Glomerular endothelial cell (primary cell): ENCODE measurements at places on chromosomes 16 and 17. TPM values are rescaled to one million over a fixed set of nuclear protein-coding genes. Genes with fewer than 3 reads are reported as not detected.

ATP2C2 gene
- total RNA-seq: 0.10 TPM in 1 of 2 replicates, not detected in the other

NOTUM gene
- total RNA-seq: 0.78 TPM in 1 of 2 replicates, not detected in the other

MPO gene
- total RNA-seq: 0.12 and 0.24 TPM in 2 replicates

ASB16 gene
- 0.15 and 0.18 TPM in 2 replicates for total RNA-seq

GRCh38 chr16:84334482-84334881 is 33.9 kb upstream of the ATP2C2 start:
- no peak for DNase-seq

GRCh38 chr16:27639561-27640276 is 89.8 kb downstream of the KATNIP start:
- no peak for DNase-seq

DNA sequence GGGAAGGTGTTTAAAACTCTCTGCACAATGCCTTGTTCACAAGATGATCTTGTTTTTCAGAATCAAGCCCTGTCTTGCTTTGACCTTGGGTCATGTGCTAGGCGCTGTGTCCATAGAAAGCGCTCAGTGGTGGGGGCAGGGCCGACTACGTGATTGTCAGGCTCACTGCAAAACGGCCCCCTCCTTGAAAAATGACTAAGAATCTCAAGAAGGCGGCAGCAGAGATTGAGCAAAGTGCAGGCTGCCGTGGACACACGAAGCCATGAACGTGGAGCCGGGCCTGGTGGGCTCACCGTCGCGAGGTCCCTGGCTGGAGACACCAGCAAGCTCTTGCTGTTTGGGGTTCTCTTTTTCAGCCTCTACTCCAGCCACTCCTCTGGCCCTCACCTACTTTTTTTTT is 10.2 kb downstream of the ATP2C2 start:
- DNase-seq: no peak

DNA sequence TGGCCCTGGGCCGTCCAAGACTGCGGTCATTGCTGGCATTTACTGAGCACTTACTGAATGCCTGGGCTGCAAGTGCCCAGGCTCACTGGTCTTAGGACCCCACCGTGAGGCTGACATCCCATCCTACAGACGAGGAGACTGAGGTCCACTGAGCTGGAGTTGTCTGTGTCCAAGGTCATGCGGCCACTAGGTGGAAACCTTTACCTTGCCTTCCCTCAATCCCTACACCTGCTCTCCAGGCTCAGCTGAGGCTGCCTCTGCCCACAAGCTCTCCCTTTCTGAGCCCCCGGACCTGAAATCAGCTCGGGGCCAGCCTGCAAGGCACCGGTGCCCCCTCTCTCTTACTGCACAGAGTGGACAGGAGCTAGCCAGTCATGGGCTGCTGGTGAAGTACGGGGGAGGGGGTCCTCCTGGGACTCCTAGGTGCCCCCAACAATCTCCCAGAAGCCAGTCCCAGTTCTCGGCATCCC is 1.5 kb downstream of the CASKIN1 start:
- DNase-seq: no peak

- no peak for DNase-seq
Measured at GRCh38 chr17:60395508-60396065, 3.7 kb upstream of the USP32 start.

DNA sequence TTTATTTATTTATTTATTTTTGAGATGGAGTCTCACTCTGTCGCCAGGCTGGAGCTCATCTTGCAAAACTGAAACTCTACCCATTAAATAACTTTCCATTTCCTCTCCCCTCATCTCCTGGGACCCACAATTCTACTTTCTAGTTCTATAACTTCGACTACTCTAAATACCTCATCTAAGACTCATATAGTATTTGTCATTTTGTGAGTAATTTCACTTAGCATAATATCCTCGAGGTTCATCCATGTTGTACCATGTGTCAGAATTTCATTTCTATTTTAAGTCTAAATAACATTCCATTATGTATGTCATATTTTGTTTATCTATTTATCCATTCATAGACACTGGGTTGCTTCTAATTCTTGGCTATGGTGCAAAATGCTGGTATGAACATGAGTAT is 5.1 kb upstream of the NT5M start:
- DNase-seq: no peak

- DNase-seq: no peak
Measured at GRCh38 chr16:8948831-8949230, 14.9 kb downstream of the USP7 start.

GRCh38 chr16:14179116-14179515 is 108.0 kb downstream of the MRTFB start:
- DNase-seq: no peak

DNA sequence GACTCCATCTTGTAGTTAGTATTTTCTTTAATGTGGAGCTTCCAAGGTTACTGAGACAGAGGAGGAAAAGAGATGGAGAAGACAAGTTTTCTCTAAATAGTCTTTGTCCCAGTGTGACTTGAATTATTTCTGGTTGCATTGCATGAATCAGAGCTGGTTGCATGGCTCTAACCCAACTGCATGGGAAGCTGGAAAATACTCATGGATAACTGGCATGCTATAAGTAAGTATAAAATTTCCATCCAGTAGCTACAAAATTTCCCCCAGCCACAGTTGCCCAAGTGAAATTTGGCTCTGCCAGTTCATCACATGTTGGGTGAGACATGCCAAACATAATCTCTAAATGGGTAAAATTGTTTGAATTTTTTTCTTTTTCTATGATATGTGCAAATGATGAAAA is 1161.5 kb downstream of the CDH11 start:
- no peak for DNase-seq

DNA sequence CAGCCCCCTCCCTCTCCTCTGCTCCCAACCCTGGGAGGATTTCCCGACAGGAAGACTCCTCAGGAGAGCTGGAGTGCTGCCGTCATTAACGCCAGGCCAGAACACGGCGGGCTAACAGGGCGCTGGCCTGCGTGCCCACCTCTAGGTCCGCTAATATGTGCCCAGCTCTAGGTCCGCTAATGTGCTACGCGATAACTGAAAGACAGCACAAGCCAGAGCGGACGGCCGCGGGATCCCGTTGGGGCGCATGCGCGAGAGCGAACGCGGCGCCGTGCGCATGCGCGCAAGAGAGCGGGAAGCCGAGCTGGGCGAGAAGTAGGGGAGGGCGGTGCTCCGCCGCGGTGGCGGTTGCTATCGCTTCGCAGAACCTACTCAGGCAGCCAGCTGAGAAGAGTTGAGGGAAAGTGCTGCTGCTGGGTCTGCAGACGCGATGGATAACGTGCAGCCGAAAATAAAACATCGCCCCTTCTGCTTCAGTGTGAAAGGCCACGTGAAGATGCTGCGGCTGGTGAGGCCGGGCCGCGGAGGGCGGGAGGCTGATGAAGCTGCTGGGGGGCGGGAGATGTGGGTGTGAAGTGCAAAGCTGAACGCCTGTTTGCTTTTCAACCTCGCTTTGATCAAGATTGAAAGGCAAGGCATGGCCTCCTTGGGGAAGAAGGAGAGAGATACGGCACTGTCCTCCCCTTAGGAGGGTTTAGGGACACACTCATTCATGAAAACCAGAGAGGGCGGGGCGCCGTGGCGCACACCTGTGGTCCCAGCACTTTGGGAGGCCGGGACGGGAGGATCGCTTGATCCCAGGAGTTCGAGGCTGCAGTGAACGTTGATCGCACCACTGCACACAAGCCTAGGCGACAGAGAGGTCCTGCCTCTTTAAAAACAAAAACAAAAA is at the start of gene CKLF:
CKLF (plus strand) TSS at position 291 of the 892 bp plus-strand sequence; CDS start at position 431, 140 bp downstream.
- peak; percentile 50 for DNase-seq

DNA sequence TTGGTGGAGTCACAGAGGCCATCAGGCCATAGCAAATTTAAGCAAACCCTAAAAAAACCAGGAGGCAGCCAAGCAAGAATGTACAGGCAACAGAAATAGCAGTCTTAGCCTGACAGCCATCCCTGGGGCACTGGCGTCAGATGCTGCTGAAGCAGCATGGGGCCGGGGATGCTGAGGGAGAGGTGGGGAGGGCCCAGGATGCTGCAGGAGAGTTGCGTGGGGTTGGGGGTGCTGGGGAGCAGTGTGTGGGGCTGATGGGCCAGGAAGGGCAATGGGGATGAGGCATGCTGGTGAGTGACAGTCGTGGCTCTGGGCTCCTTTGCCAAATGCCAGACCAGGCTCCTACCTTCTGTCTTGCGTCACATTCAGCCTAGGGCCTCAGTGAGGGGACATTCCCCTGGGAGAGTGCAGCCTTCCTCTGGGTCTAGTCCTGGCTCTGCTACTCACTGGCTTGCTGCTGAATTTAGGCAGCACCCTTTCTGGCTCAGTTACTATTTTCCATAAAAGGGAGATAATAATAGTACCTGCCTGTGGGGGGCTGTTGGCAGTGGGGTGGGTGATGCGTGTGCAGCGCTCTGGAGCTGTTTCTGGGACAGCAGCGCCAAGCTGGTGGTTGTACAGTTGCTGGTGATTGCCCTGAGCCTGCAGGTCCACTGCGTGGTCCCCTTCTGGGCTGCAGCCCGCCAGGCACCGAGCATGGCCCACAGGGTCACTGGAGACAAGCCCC is 88.1 kb downstream of the AMFR start:
- DNase-seq: no peak

DNA sequence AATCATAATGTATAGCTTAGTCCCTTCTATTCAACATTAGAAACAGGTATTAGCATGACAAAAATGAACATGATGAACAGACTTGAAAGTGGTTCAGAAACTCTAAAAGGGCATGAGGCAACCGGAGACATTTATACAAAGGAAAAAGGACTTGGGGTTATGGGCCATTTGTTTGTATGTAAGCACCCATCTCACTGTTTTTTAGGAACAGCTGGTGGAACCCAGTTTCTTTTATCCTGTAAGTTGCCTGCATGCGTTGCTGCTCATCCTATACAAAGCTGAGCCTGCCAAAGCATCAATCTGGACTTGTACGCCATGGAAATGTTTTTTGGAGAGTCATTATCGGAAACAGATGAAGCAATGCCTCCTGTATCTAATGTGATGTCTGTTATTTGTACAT is 72.3 kb upstream of the NACA2 start:
- no peak for DNase-seq

GRCh38 chr16:82195917-82196494 is 26.0 kb upstream of the MPHOSPH6 start:
- peak; percentile 78 for DNase-seq

DNA sequence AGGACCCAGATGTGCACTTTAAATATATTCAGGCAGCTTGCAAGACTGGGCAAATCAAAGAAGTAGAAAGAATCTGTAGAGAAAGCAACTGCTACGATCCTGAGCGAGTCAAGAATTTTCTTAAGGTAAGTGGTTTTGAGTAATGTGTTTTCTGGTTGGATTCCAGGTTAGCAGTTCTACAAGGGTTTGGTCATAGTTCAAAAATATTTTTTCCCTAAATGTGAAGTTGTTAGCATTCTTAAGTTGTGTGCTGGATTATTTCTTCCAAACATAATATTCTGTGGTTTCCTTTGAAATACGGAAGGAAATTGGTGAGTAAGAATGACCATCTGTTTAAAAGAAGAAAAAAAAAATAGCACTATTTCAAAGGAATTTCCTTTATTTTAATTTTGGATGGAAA is 38.4 kb downstream of the PTRH2 start:
- DNase-seq: peak; percentile 83

- no peak for DNase-seq
Measured at GRCh38 chr17:58414596-58414997, 2.7 kb downstream of the RNF43 start.

DNA sequence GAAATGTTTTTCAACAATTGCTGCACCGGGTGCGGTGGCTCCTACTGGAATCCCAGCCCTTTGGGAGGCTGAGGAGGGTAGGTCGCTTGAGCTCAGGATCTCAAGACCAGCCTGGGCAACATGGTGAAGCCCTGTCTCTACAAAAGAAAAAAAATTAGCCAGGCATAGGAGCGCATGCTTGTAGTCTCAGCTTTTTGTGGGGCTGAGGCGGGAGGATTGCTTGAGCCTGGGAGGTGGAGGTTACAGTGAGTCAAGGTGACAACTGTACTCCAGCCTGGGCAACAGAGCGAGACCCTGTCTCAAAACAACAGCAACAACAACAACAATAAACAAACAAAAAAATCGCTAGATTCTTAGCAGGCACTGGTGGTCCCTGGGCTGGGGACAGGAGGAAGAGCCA is 28.5 kb downstream of the IL21R start:
- DNase-seq: no peak

DNA sequence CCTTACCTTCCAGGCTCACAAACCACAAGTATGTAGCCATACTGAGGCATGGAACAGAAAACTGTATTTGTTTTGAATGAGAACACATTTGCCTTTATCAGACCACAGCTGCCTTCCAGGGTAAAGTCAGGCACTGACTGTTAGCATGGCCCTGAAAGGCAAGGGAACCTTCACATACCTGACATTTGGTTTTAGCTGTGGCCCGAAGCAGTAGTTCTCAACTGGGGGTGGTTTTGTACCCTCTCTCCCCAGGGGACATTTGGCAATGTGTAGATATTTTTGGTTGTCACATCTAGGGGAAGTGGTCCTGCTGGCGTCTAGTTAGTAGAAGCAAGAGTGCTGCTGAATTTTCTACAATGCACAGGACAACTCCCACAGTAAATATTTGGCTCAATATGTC is 9.2 kb downstream of the HERPUD1 start:
- no peak for DNase-seq

DNA sequence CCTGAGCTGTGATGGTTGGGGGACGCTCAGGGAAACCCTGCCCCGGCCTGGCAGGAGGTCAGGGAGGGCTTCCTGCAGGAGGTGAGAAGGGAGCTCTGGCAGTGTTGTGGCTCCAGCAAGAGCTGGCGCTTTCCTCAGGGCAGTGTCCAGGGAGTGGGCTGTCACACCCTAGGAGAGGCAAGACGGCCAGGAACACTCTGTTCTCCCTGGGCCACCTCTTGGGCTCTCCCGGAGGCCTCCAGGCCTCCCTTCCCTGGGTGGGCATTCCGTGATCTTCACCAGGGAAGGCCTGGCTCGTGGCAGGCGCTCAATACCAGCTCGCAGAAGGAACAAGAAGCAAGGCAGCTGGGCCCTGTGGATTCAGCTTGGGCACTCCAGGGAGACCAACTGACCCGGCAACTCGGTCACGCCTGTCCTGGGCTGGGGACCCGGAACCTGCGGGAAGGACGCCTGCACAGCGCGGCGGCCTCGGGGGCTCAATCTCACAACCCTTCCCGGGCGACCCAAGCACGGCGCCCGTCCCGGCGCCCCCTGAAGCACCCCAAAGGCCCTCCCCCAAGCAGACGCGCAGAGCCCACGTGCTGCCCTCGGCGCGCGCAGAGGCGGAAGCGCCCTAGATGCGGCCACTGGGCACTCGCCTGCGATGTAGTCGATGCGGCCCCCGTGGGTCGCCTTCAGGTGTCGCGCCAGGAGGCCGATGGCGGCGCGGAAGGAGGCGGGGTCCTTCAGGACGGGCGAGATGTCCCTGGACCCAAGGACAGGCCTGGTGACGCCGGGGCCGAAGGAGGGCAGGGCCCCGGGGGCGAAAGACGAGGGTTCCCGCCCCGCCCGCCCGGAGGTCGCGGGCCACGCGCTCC is 588 bp downstream of the APRT start:
- DNase-seq: no peak
